ENCODE measurements at places on chromosomes 4 and X.
A peak's percentile ranks its signal among the peaks of the same experiment; 100 is the strongest.

GRCh38 chr4:182530451-182530850 lies 287.2 kb downstream of the TENM3 start:
- DNase-seq, result no peak

DNA sequence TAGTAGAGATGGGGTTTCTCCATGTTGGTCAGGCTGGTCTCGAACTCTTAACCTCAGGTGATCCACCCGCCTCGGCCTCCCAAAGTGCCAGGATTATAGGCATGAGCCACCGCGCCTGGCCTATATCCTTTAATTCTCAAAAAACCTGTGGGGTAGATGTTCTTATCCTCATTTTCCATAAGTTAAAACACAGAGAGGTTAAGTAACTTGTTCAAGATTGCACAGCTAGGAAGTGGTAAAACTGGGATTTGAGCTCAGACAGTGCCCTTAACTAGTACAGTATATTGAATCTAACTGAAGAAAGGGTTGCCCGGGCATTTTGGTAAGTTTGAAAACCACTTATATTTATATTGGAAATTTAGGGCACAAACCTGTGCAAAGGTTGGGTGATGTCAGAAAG lies 116.0 kb downstream of the GLUD2 start:
- no peak for DNase-seq

- peak; percentile 81 for DNase-seq
Observed at GRCh38 chrX:41384051-41384705, 50.2 kb downstream of the DDX3X start.

DNA sequence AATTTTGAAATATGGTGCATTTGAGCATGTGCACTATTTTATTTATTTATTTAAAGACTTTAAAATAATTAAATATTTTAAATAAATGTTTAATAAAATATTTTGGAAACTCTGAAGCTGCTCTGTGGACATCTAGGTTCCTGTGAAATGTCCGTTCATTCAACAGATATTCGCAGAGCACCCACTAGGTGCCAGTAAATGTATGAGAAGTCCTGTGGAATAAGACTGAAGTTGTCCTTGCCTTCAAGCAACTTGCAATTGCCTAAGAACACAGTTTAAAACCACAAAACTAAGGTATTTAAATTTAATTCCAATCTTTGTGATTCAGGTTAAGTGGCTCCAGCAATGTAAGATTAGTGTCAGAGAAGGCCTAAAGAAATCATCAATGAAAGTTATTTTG lies 306.7 kb downstream of the GBA3 start:
- DNase-seq, result no peak

- no peak for DNase-seq
Observed at GRCh38 chr4:154009191-154009590, 220.3 kb upstream of the SFRP2 start.

GRCh38 chrX:28229217-28229616 lies 248.0 kb upstream of the DCAF8L1 start:
- DNase-seq, result no peak

DNA sequence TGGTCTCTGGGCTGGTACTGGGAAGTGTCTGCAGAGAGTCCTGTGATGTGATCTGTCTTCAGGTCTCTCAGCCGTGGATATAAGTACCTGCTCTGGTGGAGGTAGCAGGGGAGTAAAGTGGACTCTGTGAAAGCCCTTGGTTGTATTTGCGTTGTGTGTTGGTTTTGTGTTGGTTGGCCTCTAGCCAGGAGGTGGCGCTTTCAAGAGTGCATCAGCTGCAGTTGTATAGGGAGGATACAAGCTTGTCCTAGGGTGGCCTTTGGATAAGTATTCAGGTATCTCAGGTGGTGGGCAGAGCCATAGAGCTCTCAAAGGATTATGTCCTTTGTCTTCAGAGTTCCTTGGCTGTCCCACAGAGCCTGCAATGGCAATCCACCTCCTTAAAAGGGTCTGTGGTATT lies 111.6 kb downstream of the MAGEB17 start:
- peak; percentile 21 for DNase-seq

GRCh38 chr4:25109511-25109910 lies 50.7 kb downstream of the SEPSECS start:
- no peak for DNase-seq
